ENCODE measurements at places on chromosomes 16 and 17. TPM values are rescaled to one million over a fixed set of nuclear protein-coding genes. Genes with fewer than 3 reads are reported as not detected.
A peak's percentile ranks its signal among the peaks of the same experiment; 100 is the strongest.

- H3K36me3 ChIP-seq = no peaks in the 10 kb centered on the region
- H3K27me3 ChIP-seq = no peaks in the 10 kb centered on the region
- no peak overlapping the region for H3K4me3 ChIP-seq
- H3K4me1 ChIP-seq = peaks cover 5% of the 10 kb centered on the region
- H3K27ac ChIP-seq = no peak overlapping the region
- peak; percentile 43 for DNase-seq
Measured at GRCh38 chr17:57574040-57574513, 171.0 kb downstream of the CCDC182 start.

Gene KRTAP9-2
- total RNA-seq = not detected

Gene GID4
- total RNA-seq = 5.0 TPM

Gene RBL2
- total RNA-seq = 19.7 TPM

DNA sequence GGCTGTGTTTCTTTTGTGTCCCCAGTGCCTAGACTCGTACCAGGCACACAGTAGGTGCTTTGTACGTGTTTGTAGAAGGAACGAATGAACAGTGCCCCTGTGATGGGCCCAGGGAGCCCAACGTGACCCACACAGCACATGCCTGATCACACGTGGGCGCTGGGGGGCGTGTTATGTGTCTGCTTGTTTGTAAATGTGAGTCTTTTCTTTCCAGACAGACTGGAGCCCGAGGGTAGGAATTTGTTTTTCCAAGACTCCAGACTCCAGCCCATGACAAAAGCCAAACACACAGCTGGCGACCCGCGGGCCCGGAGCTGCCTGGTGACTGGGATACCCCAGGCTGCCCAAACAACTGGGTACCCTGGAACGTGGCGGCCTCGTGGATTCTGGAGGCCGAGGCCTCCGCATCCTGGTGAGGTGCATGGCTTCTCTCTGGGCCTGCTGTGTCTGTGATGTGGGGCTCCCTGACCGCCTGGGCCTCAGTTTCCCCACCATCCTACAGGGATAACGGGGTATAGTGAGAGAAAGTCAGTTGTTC, 14.9 kb upstream of the CBFA2T3 start:
- H3K27ac ChIP-seq = no peak overlapping the region
- H3K4me1 ChIP-seq = no peaks in the 10 kb centered on the region
- DNase-seq = no peak
- H3K36me3 ChIP-seq = no peaks in the 10 kb centered on the region

GRCh38 chr17:29612404-29613280, 10.1 kb downstream of the CORO6 start:
- H3K27ac ChIP-seq = no peak overlapping the region
- no peak overlapping the region for H3K4me3 ChIP-seq
- no peaks in the 10 kb centered on the region for H3K4me1 ChIP-seq
- H3K27me3 ChIP-seq = no peaks in the 10 kb centered on the region
- no peak for DNase-seq

- H3K27ac ChIP-seq = no peak overlapping the region
- no peaks in the 10 kb centered on the region for H3K27me3 ChIP-seq
- no peaks in the 10 kb centered on the region for H3K36me3 ChIP-seq
- DNase-seq = no peak
- H3K4me3 ChIP-seq = no peak overlapping the region
- H3K4me1 ChIP-seq = peaks cover 5% of the 10 kb centered on the region
Measured at GRCh38 chr17:30366536-30366935, 12.2 kb upstream of the CPD start.
